Endodermal cell (in vitro differentiated cells): ENCODE measurements at places on chromosomes 6 and 20. TPM values are rescaled to one million over a fixed set of nuclear protein-coding genes. Genes with fewer than 3 reads are reported as not detected.

TGM3 gene
- 0.31 to 0.50 TPM (median 0.38 TPM) in 3 replicates for total RNA-seq

CPNE5 gene
- total RNA-seq: 0.29 to 0.54 TPM (median 0.42 TPM) in 3 replicates

MYLIP gene
- total RNA-seq: 29.7 to 32.1 TPM (median 30.2 TPM) in 3 replicates

TBC1D32 gene
- 21.4 to 24.2 TPM (median 24.0 TPM) in 3 replicates for total RNA-seq

FAM209A gene
- not detected in 2 replicates for total RNA-seq

LBP gene
- total RNA-seq: 0.18 TPM in 1 of 3 replicates, not detected in the others

BNIP5 gene
- not detected in 2 replicates for total RNA-seq

CDSN gene
- not detected in 3 replicates for total RNA-seq

GRCh38 chr6:28474441-28475219 is 31.3 kb upstream of the ZSCAN23 start:
- peak; percentile 67 for DNase-seq
- H3K4me1 ChIP-seq: no peaks in the 10 kb centered on the region
- H3K27me3 ChIP-seq: peaks cover 5% of the 10 kb centered on the region
- peak overlapping the region; percentile 96 for H3K4me3 ChIP-seq
- no peak overlapping the region for H3K27ac ChIP-seq
- no peaks in the 10 kb centered on the region for H3K36me3 ChIP-seq

DNA sequence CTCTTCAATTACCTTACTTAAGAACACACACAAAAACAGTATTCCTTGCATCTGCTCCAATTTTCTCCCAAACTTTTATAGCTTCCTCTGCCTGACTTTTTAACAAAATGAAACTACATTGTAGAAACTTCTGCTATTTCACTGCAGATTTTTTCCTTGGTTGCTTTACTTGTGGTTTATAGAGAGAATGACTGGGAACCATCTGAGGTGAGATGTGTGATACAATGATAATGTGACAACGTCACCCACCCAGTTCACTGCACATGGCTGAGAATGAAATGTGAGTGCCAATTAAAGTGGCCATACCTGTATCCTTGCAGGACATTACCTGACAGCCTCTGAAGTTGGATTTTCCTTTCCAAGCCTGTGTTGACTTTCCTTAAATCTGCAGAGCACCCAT is 258.4 kb downstream of the CD83 start:
- no peak overlapping the region for H3K27ac ChIP-seq
- no peak overlapping the region for H3K4me3 ChIP-seq
- H3K4me1 ChIP-seq: peaks cover 3% of the 10 kb centered on the region

- peaks cover 5% of the 10 kb centered on the region for H3K4me1 ChIP-seq
- DNase-seq: no peak
- H3K27me3 ChIP-seq: no peaks in the 10 kb centered on the region
- H3K4me3 ChIP-seq: no peak overlapping the region
- H3K36me3 ChIP-seq: peaks cover 27% of the 10 kb centered on the region
Measured at GRCh38 chr20:32336918-32337347, 21.2 kb upstream of the ASXL1 start.

- no peaks in the 10 kb centered on the region for H3K27me3 ChIP-seq
- H3K4me1 ChIP-seq: no peaks in the 10 kb centered on the region
- H3K27ac ChIP-seq: no peak overlapping the region
- no peak for DNase-seq
Measured at GRCh38 chr6:167946007-167946406, 51.5 kb upstream of the KIF25 start.

GRCh38 chr6:151430886-151431285 is 21.0 kb downstream of the RMND1 start:
- H3K27me3 ChIP-seq: no peaks in the 10 kb centered on the region
- H3K4me1 ChIP-seq: peaks cover 4% of the 10 kb centered on the region
- H3K27ac ChIP-seq: no peak overlapping the region
- H3K36me3 ChIP-seq: peaks cover 72% of the 10 kb centered on the region
- DNase-seq: no peak

GRCh38 chr6:47741807-47742206 is 40.0 kb upstream of the OPN5 start:
- H3K27ac ChIP-seq: no peak overlapping the region
- no peak for DNase-seq
- no peaks in the 10 kb centered on the region for H3K4me1 ChIP-seq

GRCh38 chr20:45479822-45480221 is 10.3 kb downstream of the WFDC2 start:
- no peak for DNase-seq
- H3K27me3 ChIP-seq: no peaks in the 10 kb centered on the region
- H3K4me3 ChIP-seq: no peak overlapping the region

GRCh38 chr6:53302678-53303360 is 45.9 kb downstream of the ELOVL5 start:
- H3K27ac ChIP-seq: peak overlapping the region; percentile 6

GRCh38 chr20:346640-347316 is at the start of gene NRSN2:
TSS of gene NRSN2 (plus strand) at chr20:347111. CDS start at chr20:349644, 2,533 bp downstream.
- peaks cover 3% of the 10 kb centered on the region for H3K4me1 ChIP-seq
- no peaks in the 10 kb centered on the region for H3K27me3 ChIP-seq
- peaks cover 11% of the 10 kb centered on the region for H3K36me3 ChIP-seq
- DNase-seq: peak; percentile 86
- peak within 1 kb of the TSS; percentile 83 for H3K27ac ChIP-seq

DNA sequence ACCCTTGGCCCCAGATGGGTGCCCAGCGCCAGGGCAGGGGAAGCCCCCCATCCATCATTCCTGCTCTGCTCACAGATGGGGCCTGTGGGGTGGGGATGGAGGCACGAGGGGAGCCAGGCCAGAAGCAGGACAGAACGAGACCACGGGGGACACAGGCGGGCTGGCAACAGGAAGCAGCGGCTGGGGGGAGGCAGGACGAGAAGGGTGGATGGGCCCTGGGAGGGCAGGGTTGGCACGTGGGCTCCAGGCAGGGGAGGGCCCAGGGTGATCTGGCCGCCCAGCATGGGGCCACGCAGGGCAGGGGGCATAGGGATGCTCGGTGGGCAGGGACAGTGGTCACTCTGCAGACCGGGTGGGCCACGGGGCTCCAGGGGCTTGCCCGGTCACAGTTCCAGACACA is 41.6 kb downstream of the KCNQ2 start:
- H3K27ac ChIP-seq: no peak overlapping the region
- no peak overlapping the region for H3K4me3 ChIP-seq
- no peaks in the 10 kb centered on the region for H3K36me3 ChIP-seq
- H3K27me3 ChIP-seq: no peaks in the 10 kb centered on the region
- no peak for DNase-seq
- H3K4me1 ChIP-seq: no peaks in the 10 kb centered on the region

DNA sequence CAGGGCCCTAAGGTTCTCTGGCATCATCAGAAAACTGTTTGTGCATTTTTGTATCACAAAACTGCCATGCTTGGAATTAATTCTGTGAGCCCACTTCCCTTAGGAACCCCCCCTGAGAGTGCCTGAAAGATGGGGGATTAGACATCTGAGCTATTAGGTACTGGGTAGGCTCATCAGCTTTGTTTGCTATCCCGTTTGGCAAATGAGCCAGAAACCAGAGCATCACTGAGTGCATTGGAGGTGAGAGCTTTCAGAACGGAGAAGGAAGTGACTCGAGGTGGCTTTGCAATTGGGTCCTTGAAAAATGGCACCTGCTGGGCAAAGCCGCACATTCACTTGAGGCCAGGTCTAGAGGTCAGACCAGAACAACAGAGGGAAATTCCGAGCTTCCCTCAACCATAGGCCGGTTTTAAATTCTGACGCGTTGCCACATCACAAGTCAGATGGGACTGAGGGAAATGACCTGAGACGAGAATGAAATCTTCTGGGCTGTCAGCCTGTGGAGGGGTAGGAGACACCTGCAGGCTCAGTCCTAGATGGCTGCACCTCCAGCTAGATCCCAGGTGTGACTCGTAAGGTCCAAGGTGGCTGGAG is 8.4 kb upstream of the GLP1R start:
- H3K4me1 ChIP-seq: peaks cover 3% of the 10 kb centered on the region
- no peak overlapping the region for H3K27ac ChIP-seq
- H3K27me3 ChIP-seq: peaks cover 17% of the 10 kb centered on the region
- H3K4me3 ChIP-seq: no peak overlapping the region
